Neuronal stem cell (in vitro differentiated cells): ENCODE measurements at places on chromosomes 1 and 21.

DNA sequence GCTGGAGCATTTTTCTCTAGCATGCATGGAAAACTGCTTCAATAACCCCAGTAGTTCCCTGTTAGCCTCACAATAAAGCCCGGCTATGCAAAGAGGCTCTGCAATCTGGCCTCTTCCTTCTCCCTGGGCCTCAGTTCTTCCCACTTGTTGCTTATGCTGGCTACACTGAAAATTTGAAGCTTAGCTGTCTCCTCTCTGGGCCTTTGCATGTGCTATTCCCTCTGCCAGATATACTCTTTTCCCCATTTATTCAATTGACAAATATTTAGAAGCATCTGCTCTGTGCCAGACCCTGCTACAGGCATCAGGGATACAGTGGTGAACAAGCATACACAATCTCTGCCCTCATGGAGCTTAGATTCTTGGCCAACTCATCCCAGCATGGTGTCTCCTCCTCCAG, 15.3 kb downstream of the CRYBG2 start:
- no peak for DNase-seq

GRCh38 chr1:62601457-62601856, 4.1 kb downstream of the ANGPTL3 start:
- DNase-seq = no peak

- no peak for DNase-seq
Observed at GRCh38 chr1:78170859-78171258, 125.1 kb downstream of the GIPC2 start.

DNA sequence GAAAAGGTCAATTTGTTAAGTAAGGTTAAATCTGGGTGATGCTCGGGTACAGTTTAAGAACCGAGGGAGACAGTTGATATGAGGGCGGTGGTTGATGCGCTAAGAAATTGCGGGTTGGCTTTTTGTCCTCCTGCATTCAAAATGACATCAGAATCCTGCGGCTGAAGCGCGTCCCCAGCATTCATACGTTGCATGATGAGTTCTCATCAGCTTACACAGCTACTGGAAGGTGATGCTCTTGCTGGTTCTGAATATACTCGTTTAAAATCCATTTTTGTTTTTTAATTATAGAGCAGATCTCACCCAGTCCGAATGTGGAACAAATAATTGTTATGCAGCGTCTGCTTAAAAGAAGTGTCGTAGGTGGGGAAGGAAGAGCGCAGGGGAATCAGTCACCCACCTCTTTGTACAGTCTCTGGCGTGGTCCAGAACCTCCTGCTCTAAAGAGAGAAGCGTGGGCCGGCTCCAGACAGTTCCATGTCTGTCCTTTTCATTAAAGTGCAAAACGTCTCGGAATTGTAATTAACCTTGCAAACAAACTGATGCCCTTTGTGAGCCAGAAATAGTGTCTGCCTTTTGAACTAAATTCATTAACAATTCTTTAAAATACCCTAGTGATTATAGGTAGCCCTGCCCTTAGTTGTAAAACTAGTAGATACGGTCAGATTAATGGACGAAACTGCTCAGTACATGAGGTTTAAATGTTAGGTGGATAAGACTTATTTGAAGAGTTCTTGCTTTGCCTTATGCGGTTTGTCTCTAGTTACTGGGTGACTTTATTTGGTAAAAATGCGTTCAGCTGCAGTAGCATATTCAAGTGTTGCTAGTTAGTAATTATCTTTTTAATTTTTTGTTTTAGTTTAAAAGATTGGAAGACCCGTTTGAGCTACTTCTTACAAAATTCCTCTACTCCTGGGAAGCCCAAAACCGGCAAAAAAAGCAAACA, 741 bp downstream of the RGS2 start:
- peak; percentile 8 for DNase-seq

DNA sequence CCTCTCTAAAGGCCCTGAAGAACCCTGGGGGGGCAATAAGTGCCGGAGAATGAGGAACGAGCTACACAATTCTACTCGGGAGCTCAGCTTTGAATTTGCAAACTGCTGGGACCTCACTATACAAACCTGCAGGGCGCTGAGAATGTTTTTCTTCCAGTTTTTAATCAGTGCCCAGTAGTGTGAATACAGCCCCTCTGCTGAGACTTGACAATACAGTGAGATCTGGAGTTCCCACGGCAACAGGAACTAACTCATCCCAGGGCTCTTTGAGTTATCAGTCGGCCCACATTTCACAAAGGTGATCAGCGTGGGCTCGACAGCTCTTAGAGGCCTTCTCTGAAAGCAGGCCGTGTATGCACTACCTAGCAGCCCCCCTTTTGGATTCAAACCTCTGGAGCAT, 41.7 kb downstream of the TMEM53 start:
- DNase-seq = no peak

DNA sequence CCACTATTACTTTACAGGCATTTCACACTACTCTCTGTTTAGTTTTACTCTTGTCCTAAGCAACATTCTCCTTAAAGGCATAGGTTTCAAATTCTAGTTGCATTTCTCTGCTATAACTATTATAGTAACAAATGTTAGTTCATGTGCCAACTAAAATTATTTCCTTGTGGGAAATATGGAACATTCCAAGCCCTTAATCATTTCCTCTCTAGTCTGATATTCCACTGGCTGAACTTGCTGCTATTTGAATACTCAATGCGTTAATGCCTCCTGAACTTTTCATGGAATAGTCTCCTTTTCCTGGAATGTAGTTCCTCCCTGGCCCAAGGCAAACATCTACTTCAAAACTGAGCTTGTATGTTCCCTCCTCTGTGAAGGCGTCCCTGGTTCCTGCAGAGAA, 19.3 kb upstream of the TBX19 start:
- no peak for DNase-seq

DNA sequence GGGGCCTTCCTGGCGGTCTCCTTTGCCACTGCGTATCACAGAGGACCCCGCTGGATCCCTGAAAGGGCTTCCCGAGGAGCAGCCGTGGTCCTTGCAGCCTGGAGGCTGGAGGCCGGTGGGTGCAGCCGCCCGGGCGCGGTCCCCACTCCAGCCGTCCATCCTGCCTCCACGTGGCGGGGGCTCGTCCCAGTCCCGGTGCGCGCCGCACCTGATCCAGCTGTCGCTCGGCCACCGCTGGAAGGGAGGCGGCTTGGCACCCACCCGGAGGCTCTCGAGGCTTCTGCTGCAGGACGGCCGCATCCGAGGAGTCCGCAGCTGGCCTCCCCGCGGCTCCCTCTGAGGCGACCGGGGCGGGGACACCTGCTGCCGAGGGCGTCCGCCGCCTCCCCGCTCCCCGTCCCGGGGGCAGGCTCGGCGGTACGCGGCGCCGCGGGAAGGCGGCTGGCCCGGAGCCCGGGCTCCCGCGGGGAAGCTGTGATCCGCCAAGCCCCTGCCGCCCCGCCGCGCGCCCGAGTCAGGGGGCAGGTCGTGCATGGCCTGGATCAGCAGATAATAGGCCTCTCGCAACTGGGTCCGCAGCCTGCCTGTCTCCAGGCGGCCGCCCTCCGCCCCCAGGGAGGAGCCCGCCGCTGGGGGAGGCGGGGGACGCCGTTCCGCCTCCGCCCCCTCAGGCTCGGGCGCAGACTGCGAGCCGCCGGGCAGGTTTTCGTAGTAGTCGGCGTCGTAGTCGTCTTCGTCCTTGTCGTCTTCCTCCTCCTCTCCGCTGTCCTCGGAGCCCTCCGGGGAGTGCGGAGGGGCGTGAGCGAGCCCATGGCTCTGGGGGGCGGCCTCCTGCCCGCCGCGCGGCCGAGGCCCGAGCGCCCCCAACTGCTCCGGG, at the start of gene SYDE2:
SYDE2 (minus strand) TSS at position 554 of the 877 bp plus-strand sequence; CDS start at position 534, 20 bp downstream.
- DNase-seq = peak; percentile 73

GRCh38 chr1:197961933-197962332, 44.8 kb downstream of the LHX9 start:
- DNase-seq = no peak

DNA sequence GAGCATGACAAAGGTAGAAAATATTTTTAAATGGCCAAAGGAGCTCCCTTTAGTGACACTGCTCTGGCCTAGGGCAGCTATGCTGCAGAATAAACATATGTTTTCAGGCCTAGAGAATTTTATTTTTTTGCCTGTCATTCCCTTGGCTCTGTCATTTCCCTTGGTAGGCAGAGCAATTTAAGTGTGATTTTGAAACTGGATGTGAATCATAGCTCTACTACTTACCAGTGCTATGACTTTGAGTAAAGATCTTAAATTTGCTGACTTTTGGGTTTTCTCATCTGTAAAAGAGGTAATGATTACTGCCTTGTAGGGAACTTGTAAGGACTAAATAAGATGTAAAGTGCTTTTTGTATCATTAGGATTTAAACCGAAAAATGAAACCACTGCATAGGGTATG, 189.0 kb upstream of the ZRANB2 start:
- no peak for DNase-seq

DNA sequence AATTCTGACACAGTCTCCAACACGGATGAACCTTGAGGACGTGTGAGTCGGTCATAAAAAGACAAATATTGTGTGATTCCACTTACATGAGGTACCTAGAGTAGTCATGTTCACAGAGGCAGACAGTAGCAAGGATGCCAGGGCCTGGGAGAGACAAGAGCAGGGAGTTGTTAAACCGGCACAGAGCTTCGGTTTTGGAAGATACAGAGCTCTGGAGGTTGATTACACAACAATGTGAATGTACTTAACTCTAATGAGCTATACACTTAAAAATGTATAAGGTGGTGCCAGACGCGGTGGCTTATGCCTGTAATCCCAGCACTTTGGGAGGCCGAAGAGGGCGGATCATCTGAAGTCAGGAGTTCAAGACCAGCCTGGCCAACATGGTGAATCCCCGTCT, 37.8 kb upstream of the NEK2 start:
- no peak for DNase-seq

DNA sequence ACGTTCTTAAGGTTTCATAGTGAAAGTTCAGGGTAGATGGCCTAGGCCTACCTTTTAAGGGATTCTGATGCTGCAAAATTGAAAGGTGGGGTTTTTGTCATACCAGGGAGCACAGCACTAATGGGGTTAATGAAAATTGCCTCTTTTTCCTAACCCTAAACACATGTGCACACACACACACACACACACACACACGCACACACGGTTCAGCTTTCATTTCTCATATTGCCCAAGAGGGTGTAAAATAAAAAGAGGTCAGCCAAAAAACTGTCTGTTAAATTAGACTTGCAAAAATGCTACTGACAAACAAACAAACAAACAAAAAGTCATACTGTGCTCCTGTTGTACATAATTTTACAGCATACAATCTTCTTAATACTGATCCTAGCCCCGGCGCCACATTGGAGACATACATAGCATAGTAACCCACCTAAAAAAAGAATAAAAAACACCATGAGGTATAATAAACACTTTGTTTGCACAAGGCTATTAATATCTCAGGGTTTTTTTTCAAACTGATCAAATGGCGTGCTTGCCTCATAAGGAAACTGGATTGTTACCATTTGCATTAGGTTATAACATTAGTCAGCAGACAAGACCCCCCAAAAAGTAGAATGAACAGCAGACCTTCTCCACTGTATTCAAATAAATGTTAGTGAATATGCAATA, 69.1 kb downstream of the TGFB2 start:
- DNase-seq = no peak

DNA sequence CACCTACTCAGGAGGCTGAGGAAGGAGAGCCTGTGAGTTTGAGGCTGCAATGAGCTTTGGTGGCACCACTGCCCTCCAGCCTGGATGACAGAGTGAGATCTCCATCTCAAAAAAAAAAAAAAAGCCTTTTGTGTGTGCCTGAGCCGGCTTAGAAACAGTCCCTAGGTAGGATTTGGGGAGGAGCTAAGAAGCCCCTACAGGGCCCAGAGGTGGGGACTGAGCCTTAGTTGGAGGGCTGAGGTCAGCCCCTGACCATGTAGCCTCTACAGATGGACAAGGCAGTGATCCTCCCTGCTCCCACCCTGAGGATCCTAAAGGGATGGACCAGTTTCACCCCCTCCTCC, 2.5 kb downstream of the ADAMTSL4 start:
- no peak for DNase-seq

GRCh38 chr1:225481738-225482137, 53.9 kb upstream of the LBR start:
- no peak for DNase-seq

GRCh38 chr1:199593475-199593874, 434.0 kb upstream of the NR5A2 start:
- DNase-seq = no peak

GRCh38 chr1:196393742-196394141, 214.5 kb downstream of the KCNT2 start:
- no peak for DNase-seq

- no peak for DNase-seq
Observed at GRCh38 chr1:244104309-244105060, 53.4 kb downstream of the ZBTB18 start.

DNA sequence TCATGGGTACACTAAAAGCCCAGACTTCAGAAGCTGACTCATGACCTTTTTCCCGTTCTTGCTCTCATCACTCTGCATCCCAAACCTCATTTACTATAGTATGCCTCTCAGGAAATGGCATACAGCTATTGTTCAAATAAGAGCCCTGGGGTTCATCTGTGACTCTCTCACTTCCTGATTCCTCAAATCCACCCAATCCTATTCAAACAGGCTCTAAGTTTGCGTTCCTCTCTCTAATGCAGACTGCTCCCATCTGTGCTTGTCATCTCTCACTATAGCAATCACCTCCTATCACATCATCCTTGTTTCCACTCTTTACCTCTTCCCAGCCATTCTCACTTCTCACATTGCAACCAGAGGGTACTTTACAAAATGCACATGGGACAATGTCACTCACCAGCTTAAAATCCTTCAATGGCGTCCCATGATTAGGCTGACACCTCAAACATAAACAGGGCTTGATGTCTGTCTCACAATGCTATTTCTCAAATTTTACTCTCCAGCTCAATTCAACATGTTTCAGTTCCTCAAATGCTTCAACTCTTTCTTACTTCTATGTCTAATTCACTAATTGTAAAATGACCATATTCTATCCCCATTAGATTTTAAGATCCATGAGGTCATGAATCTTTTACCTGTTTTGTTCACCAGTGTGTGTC, 408.4 kb downstream of the NTNG1 start:
- DNase-seq = no peak
